ENCODE measurements at places on chromosomes 12 and 14.

DNA sequence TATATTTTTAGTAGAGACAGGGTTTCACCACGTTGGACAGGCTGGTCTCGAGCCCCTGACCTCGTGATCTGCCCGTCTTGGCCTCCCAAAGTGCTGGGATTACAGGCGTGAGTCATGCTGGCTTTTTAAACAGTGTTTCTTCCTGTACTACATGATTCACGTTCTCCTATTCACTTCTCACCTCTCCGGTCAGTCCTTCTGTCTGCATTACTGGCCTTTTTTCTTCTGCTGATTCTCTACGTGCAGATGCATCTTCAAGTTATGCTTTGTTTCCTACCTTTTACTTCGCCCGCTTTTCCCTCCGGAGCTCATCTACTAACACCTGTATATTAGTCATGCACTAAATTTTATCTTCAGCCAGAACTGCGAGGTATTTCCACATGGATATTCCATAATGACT lies 296.2 kb upstream of the FLRT2 start:
- no peak for DNase-seq

DNA sequence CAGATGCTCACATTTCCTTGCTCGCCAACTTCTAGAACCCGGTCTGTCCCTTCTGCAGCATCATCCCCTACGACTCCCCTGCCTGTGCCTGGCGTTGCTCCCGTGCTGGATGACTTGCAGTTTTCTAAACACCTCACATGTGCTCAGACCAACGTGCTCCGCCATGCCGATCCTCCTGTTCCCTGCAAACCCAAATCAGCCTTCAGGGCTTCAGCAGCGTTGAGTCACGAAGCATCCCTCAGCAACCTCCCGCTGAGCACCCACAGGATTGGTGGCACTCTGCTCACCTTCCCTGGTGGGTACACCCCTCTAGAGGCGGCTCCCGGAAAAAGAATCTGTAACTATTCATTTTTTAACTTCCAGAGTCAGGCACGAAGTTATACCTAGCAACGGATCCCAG lies 2.8 kb upstream of the PIWIL1 start:
- no peak for DNase-seq

GRCh38 chr14:68468437-68469207 lies 324.2 kb downstream of the ZFP36L1 start:
- no peak for DNase-seq

DNA sequence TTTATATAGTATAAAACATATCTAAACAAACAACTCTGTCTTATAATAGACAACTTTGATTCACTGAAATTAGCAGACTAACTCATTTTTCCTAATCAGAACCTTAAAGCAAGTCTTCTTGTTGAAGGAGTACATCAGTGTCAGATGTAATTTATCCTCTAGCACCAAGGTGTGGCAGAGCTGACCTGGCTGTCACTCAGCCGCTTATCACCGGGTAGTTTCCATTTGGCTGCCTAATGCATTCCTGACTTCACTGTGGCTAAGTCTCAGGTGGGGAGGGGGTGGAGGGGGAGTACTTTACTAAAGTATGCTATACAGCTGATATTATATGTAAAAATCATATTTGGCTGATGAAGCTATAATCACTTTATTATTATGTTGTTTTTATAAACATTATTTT lies 339.9 kb upstream of the RGS6 start:
- DNase-seq, result no peak

- no peak for DNase-seq
These were observed 465.7 kb upstream of the MGAT4C start for GRCh38 chr12:86721713-86722397.

DNA sequence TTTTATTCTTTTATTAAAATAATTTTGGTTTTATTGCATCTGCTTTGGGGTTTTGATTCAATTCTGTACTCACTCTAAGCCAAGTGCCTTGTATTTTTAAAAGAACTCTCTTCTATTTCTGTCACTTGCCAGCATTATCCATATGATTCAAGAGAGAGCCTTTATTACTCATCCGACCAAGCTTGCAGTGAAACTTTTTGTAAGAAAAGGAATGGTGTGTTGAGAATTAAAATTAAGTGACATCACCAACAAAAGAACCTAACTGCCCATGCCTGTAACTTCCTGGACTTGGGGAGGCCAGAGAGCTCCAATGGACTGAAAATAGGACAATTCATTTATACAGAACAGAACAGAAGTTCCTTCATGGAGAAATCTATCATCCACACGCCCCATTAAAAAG lies 52.1 kb downstream of the GALNT4 start:
- no peak for DNase-seq

DNA sequence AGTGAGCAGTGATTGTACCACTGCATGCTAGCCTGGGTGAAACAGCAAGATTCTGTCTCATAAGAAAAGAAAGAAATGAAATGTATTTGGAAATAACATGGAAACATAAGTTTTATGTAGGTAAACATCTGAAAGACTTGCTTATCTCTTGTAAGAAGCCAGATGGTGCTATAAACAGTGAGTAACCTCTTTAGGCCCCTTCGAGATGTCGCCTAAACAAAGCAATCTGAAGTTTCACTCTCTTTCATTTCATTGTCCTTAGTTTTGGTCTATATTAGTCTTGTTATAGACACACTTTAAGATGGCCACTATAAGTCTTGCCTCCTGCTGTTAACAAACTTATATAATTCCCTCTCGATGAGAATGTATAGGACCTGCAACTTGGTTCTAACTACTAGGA lies 472.6 kb upstream of the ATP2B1 start:
- no peak for DNase-seq

GRCh38 chr12:24510581-24511125 lies 438.2 kb downstream of the BCAT1 start:
- DNase-seq, result no peak

GRCh38 chr14:69818758-69819191 lies 21.7 kb upstream of the SLC10A1 start:
- DNase-seq, result no peak

DNA sequence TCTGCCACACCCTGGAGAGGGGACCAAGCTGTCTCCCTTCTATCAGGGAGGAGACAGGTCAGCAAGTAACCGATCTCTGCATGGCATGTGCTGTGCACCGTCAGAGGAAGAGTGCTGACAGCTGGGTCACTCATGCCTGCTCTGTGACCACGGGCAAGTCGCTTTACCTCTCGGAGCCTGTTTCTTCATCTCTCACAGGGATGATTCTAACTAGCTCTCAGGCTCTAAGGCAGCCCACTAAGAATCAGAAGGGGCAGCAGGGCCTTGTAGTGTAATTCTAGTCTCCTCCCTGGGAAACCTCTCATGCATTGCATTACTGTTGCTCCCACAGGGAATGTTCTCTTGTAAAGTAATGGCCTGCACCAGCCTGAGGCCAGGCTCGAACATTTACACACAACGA lies 11.9 kb downstream of the CD9 start:
- no peak for DNase-seq

- peak; percentile 86 for DNase-seq
These were observed 278.3 kb downstream of the DPF3 start for GRCh38 chr14:72615451-72616121.

DNA sequence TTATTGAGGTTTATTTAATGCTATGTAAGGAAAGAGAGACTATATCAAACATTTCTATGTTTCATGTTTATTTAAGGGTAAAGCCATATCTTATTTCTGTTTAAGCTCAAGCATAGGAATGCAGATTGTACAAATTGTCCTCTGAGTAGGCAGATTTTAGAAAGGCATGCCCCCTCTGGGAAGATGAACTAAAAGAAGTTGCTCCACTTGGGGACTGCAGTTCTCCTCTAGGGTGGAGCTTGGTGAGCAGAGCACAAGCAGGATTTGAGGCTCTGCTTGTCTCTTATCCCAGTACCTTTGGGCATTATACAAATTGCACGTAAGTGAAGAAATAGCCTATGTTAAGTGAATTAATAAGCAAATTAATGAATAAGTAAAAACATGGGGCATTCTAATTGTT lies 96.2 kb upstream of the PDE3A start:
- DNase-seq, result no peak

GRCh38 chr14:22872033-22872832 lies 693 bp downstream of the LRP10 start:
- DNase-seq, result no peak

GRCh38 chr12:27524839-27525753 lies 1.1 kb downstream of the PPFIBP1 start:
- DNase-seq, result no peak

- no peak for DNase-seq
These were observed 244.2 kb downstream of the KSR2 start for GRCh38 chr12:117724543-117724942.
